ENCODE measurements at places on chromosomes 1 and 21. TPM values are rescaled to one million over a fixed set of nuclear protein-coding genes. Genes with fewer than 3 reads are reported as not detected.

SLAMF9 gene
- not detected for total RNA-seq

- no peak for DNase-seq
Observed at GRCh38 chr1:197924516-197925123, 7.4 kb downstream of the LHX9 start.

SPATA45 gene
- not detected for total RNA-seq

IL24 gene
- total RNA-seq = not detected

- no peak for DNase-seq
Observed at GRCh38 chr1:38728585-38728908, 131.0 kb downstream of the RRAGC start.

DNA sequence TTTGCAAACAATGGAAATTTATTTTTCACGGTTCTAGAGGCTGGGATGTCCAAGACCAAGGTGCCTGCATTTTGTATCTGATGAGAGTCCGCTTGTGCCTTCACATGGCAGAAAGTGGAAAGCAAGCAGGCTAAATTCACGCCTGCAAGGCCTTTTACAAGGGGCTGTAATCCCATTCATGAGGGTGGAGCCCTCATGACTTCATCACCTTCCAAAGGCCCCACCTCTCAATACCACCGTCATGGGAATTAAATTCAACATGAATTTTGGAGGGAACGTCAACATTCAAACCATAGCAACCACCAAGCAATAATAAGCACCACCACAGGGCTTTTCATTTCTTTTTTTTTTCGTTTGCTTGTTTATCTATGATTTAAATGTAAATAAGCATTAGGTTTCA lies 115.3 kb downstream of the C1orf21 start:
- DNase-seq = no peak

ASTN1 gene
- total RNA-seq = not detected

DNA sequence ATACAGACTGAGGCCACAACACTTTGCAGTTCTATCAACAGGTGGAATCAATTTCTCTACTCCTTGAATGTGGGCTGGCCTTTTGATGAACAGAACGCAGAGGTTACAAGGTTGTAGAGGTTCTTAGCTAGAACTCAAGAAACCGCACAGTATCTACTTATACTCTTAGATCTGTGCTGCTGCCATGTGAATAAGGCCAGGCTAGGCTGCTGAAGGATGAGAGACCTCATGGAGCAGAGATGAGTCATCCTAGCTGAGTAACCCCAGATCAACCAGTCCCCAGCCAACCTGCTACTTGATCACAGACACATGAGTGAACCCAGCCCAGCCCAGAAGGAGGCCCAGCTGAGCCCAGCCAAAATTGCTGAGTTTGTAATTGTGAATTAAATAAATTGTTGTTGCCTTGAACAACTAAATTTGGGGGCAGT lies 35.3 kb upstream of the BCAR3 start:
- DNase-seq = no peak
